Endothelial cell of umbilical vein (primary cell): ENCODE measurements at places on chromosomes 1 and 21.

GRCh38 chr21:45095505-45095904 lies 21.1 kb downstream of the ADARB1 start:
- peak; percentile 41 for DNase-seq

- DNase-seq: peak; percentile 33
Observed at GRCh38 chr1:41383094-41383852, 22.0 kb downstream of the FOXO6 start.

- no peak for DNase-seq
Observed at GRCh38 chr1:206859082-206859521, 6.3 kb upstream of the IL20 start.

GRCh38 chr1:85027242-85027983 lies 20.9 kb downstream of the MCOLN3 start:
- DNase-seq: no peak

- no peak for DNase-seq
Observed at GRCh38 chr1:26531651-26532131, 2.1 kb downstream of the RPS6KA1 start.

DNA sequence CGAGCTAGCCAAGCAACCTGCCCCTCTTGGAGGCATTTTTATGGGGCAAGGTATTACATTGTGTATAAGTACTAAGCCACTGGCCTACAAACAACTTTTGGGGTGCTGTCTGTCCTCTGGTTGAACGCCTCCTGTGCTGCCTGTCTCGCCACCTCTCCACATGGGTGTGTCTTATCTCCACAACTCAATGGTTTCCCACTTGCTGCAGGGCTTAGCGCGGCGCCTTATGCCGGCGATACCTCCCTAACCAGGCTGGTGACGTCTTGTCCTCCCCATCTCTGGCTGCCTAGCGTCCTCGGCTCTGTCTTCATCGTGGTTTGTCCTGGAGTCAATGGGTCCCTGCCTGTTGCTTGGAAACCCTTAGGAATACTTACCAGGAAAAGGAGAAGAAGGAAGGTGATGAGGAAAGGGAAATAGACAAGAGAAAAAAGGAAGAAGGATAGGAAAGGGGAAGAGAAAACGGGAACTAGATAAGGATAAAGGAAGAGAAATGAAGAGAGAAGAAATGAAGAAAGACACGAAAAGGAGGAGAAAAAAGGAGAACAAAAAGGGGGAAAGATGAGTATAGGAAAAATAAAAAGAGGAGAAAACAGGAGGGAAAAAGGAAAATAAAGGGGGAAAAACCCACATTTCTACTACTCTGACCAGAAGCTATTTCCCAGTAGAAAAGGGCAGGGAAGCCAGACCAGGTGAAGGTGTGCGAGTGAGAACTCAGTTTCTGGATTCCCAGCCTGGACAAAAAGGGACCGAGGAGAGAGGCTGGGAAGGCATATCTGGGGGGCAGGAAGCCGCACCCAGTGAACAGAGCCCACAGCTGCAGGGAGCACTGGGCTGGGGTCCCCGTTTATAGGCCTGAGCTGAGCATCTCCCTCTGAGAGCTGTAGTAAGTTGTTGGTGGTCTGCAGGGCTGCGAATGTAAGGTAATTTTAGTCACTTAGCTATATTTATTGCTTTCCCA lies 86.2 kb downstream of the CLIC6 start:
- no peak for DNase-seq

DNA sequence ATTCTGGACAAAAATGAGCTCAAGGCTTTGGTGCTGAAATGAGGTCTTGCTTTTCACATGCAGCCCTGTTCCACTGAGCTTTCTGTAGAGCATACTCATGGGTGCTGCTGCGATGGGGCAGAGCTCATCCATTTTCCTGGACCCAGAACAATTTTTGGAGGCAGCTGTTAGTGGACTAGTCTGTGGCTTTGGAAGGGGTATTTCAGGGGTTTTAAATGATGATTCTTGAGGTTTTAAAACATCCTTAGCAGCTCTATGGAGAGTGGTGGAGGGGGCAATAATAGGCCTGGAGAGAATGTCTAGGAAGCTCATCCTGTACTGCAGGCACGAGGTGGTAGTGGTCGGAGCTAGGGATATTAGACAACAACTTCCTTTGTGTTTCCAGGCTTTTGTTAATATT lies 16.5 kb downstream of the NOS1AP start:
- DNase-seq: no peak

DNA sequence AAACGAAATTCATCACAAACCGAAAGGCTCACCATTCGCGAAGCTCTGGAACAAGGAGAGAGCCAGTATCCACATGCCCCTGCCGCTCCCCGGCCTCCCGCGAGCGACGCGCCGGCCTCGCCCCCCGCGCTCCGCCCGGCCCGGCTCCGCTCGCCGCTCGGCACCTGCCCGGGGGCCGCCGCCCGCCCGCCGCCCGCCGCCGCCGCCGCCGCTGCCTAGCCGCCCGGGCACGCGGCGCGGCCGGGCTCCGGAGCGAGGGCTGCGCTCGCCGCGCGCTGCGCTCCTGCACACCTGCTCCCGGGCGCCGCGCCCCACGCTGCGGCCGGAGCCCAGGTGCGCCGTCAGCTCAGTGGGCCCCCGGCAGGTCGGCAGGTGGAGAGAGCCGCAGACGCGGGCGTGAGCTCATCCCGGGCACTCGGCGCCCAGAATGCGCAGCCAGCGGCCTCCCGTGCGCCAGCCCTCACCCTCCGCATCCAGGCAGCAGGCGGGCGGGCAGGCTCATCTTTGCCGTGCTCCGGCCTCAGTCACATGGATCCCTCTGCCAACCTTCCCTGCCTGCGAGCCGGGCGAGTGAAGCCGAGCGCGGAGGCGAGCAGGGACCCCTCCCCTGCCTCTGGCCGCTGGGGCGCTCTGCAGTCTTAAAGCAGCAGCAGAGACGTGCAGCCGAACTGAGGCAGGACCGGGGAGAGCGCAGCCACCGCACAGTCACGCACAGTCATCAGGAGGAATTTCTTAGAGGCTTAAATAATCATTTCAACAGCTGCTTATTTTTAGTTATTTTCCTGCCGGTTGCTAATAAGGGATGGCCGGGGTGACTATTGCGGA lies at the start of gene DSCAM:
DSCAM (minus strand) TSS at position 572 of the 825 bp plus-strand sequence; CDS start at position 75, 497 bp downstream.
- DNase-seq: no peak

DNA sequence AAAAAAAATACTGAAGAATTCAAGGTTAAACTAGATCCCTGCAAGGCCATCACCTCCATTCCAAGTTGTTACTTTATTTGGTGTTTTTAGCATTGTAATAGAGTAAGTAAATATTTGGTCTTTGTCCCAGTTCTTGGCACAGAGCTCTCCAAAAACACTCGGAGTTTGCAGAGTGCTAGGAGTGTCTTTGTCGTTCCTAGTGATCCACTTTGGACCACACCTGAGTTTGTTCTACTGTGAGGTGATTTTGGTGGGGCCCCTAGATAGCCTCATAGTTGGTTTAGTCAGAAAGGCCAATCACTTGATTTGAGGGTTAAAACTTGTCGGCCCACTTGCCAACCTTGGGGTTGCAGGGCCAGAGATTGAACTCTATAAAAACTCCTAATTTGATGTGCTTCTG lies 25.6 kb downstream of the SYNC start:
- no peak for DNase-seq

- DNase-seq: no peak
Observed at GRCh38 chr1:54614024-54614423, 9.3 kb downstream of the FAM151A start.

DNA sequence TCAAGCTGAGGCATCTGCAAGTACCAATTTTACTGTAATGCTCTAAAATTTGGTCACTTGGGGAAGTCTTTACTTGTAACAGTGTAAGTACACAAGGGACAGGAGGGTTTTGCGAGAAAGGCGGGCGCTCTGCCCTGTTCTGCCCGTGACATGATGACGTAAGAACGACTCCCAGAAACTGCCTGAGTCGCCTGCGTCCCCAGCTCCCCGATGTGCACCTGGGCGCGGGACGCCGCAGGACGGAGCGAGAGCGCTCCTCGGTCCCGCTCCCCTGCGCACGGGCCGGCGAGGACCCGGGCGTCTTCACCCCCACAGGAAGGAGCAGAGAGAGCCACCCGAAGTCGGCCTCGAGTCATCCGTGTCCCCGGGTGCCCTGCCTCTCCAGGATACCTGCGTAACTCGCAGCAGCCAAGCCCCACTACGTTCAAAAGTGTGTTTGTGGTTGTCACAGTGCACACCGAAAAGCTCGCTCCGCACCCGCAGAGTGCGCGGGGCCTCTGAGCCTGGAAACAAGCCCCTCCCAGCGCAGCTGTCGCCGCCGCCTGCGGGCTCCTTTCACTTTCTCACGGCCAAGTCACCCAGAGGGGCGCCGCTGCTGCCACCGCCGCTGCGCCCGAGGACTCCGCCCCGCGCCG lies 3.3 kb upstream of the ZBTB18 start:
- DNase-seq: no peak

GRCh38 chr1:109273570-109274288 lies 9.2 kb downstream of the PSRC1 start:
- no peak for DNase-seq

DNA sequence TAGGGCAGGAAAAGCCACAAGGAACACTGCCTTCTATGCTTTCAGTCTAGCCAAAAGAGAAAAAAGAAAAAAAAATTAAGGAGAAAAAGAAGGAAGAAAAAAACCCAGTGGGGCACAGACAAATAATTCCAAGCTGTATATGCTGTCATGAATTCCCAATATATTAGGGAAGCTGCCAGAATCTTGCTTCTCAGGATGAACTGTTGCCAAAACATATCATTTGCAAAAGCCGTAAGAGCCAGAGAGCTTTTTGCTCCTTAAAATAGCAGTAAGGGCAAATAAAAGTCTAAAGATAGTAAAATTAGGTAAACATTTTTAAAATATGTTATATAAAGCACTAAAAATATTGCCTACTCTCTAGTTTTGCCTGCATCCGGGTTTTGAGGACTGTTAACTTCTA lies 52.1 kb downstream of the PGM1 start:
- DNase-seq: no peak

DNA sequence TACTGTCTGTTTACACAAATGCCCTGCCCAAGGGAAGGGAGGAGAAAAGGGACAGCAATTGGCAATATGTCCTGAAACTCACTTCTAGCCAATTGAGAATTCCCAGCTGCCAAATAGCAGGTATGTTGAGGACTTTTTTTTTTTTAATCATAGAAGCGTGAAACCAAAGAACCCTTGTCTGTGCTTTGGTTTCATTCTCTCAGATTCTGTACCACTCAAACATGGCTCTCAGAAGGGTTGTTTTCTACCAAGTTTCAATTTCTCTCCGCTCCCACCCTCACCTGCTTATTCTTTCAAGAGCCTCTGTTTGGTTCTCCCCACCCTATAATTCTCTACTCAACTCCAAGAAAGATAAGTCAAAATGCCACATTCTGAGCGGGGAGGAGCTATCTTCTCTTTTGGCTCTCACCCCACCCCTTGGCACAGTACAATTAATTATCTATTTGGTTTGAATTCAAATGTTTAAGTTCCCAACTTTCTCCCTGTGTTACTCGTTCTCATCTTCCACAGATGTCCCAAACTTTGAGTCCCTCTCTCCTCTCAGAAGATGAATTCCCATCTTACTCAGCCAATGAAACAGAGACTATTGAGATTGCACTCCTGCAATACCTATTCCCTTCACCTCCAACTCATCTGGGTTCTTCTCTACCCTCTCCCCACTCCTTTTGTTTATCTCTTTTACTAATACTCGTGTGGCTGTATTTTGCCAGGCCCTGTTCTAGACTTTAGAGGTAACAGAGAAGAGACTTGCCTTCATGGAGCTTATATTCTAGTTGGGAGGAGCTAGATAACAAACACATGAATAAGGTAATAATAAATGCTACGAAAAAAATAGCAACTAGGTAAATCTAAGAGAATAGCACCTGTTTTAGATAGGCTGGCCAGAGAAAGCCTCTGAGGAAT lies 3.9 kb upstream of the TP53BP2 start:
- DNase-seq: no peak

GRCh38 chr1:3852711-3853485 lies 4.1 kb downstream of the CEP104 start:
- DNase-seq: no peak

GRCh38 chr1:108560874-108561459 lies 1.1 kb downstream of the EEIG2 start:
- peak; percentile 62 for DNase-seq

DNA sequence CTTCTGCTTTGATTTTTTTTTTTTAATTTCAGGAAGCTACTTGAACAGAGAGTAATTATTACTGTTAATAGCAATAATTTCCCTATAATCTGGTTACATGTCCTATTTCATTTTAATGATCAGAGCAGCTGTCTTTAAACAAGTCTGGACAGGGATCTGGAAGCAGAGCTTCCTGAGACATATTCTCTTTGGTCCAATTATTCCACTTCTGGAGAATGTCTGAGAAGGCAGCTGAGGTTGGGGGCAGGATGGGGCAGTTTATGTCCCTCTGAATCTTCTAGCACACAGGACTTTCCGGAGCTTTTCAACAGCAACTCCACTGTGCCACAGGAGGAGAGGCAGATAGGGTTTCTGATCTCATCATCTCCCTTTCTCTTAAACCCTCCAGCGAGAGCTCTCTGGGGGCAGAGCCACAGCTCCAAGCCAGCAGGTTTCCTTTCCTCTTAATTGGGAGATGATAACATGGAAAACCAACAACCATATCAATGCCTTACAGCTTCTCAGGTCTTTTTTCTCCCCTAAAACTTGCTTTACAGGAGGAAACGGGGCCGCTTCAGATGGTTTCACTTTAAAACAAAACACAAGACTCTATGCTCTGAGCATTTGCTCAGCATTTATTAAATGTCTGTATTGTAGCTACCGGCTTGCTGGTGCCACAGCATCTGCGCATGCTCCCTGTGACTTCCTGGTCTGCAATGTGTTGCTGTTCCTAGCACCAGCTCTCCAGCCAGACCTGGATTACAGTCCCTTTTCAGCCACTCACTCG lies 425.7 kb upstream of the USP24 start:
- DNase-seq: peak; percentile 78

DNA sequence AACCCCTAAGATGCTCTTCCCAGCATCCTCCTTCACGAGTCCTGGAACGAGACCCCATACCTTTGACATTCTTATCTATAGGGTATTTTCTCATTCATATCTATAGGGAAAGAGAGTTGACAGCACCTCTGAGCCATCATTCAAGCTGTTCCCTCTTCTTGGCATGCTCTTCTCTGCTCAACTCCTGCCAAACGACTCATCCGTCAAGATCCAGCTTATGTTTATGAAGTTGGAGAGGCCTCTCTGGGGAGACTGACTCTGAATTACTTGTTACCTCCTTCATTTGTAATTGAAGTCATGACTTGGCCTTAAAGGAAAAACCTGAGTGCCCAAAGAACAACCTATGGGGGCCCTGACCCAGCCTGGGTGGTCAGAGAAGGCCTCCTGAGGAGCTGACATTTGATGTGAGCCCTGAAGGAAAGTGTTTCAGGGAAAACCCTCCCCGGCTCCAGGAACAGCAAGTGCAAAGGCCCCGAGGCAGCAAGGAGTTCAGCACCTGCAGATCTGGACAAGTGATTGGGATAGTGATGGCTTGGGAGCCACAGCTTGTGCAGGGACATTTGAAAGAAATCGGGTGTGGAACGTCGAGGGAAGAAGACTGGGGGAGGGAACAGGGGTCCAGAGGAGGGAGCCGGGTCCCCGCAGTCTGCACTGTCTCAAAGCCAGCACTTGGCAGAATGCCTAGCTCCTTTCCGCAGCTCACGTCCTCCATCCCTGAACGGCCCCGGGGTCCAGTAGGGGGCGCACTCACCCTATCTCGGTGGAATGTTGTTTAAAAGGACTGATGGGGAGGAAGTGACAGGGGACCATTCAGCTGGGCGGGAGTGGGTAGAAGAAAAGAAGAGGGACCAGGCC lies 14.0 kb upstream of the CDA start:
- peak; percentile 87 for DNase-seq
